ENCODE measurements at places on chromosomes 2 and 18.

DNA sequence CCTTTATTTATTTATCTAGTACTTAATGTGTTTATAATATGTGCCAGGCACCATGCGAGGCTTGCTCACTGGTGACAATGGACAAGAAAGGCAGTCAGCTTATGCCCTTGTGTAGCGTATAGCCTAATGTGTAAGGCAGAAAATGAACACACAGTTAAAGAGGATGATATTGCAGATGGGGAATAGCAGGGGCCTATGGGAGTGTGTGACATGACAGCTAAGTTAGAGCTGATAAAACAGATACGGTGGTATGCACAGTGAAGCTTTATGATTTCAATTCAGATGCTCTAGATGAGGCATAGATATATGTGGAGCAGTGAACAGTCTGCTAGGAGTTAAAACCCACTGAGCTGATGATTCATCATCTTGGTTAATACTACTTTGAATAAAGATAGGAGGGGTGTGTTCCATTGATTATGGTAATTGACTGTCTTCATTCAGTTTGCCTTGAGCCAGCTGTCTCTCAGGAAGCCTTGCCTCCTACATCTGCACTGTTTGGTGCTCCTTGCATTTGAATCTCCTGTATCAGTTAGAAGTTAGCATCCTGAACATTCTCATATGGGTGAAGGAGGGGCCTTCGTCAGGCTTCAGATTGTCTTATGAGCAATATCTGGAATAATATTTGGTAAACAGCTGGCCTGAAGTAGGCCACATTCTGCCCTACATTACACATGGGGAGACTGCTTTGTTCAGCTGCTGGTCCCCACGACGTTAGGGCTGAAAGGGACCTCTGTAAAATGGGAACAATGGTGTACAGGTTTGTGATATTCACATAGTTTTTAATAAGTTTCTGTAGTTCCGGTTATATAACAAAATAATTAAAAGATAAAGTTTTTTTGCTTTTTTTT lies 13.2 kb downstream of the MAP4K4 start:
- DNase-seq = no peak

DNA sequence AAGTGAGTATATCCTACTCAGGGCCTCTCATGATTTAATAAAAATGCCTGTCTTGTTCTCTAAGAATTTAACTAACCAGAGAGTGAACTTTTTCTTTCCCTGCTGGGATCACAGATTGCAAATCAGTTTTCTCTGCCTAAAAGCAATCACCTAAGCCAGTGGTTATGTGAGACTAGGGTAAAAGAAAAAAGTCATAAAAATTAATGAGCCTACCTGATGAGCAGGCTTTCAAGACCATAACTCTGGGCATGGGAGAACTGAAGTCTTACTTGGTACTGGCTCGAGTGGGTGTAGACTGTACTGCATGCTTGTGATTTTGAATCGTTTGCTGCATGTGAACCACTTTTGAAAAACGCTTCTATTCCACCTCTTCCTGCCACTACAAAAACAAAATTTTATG lies 1677.0 kb upstream of the LRRTM1 start:
- no peak for DNase-seq

DNA sequence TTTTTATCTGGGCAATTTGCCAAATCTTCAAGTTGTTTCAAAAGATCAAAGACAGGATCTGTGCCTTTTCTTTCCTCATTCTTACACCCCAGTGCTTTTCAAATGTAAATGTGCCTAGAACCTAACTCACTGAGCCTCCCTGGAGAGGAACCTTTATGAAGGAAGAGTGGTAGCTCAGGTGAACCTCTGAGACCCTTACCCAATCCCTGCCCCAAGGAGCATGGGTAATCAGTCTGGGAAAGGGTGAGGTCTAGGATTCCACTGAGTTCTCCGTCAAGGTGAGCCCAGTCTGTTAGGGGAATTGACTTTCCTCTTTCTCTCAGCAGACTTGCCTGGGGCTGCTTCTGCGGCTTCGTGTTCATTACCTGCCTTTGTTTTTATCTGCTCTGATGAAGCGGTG lies 88.1 kb upstream of the MAP4K4 start:
- DNase-seq = no peak

DNA sequence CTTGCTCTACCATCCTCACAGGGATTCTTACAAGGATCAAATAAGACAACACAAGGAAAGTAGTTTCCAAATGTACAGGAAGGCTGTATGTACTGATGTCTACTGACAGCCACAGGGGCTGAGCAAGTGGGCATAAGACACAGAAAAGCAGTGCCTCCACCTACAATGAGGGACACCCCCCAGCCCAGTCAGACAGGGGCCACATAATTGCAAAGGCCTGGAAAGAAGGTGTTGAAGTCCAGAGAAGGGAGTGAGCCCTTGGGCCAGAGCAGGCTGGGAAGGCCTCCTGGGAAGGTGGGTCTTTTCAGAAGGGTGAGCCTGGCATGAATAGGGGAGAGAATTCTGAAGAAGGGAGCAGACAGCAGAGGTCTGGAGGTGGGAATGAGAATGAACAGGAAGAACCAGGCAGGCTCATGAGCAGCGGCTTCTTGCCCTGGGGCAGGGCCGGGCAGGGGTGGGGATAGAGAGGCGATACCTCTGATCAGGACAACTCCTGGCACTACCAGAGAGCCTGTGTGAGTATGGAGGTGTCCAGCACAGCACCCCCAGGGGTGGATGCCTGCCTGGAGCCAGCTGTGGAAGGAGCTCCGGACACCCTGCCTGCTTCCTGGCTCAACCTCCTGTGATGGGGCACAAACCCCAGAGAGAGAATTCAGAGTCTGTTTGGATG lies 30.1 kb downstream of the HS1BP3 start:
- no peak for DNase-seq

- no peak for DNase-seq
These were observed 54.7 kb downstream of the CCDC68 start for GRCh38 chr18:54904581-54904980.

DNA sequence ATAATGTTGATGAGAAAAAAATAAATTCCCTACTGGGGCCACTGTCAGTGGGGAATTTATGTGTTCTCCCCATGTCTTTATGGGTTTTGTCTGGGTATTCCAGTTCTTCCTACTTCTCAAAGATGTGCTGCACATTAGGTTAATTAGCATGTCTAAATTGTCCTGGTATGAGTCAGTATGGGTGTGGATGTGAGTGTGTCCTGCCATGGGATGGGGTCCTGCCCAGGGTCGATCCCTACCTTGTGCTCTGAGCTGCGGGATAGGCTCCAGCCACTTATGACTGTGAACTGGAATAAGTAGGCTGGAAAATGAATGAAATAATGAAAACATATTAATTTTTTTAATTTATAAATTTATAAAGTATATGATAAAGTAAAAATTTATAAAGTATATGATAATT lies 167.5 kb downstream of the UBR3 start:
- DNase-seq = no peak
